GDM1 (cell line): ENCODE measurements at places on chromosomes 5 and 9.

GRCh38 chr9:126158588-126159429 lies 167.8 kb upstream of the MVB12B start:
- DNase-seq, result no peak

DNA sequence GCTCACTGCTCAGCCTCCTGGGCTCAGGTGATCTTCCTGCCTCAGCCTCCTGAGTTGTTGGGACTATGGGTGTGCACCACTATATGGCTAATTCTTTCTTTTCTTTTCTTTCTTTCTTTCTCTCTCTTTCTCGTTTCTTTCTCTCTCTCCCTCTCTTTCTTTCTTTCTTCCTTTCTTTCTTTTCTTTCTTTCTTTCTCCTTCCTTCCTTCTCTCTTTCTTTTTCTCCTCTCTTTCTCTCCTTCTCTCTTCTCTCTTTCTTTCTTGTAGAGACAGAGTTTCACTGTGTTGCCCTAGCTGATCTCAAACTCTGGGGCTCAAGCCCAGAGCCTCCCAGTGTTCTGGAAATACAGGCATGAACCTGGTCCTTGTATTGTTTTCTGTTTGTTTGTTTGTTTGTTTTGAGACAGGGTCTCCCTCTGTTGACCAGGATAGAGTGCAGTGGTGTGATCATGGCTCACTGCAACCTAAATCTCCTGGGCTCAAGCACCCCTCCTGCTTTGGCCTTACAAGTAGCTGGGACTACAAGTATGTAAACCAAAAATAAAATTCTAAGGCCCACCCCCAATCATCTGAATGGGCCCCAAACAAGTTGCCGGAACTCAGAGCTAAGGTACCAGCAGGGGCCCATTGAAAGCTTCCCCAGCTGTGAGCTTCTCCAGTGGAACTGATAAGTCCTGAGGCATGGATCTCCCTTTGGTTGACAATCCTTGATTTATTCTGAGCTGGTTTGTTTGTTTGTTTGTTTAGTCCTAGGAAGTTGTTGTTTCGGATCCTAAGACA lies 11.9 kb upstream of the BTF3 start:
- no peak for DNase-seq

- no peak for DNase-seq
These were observed 8.8 kb upstream of the N4BP3 start for GRCh38 chr5:178104492-178104891.

DNA sequence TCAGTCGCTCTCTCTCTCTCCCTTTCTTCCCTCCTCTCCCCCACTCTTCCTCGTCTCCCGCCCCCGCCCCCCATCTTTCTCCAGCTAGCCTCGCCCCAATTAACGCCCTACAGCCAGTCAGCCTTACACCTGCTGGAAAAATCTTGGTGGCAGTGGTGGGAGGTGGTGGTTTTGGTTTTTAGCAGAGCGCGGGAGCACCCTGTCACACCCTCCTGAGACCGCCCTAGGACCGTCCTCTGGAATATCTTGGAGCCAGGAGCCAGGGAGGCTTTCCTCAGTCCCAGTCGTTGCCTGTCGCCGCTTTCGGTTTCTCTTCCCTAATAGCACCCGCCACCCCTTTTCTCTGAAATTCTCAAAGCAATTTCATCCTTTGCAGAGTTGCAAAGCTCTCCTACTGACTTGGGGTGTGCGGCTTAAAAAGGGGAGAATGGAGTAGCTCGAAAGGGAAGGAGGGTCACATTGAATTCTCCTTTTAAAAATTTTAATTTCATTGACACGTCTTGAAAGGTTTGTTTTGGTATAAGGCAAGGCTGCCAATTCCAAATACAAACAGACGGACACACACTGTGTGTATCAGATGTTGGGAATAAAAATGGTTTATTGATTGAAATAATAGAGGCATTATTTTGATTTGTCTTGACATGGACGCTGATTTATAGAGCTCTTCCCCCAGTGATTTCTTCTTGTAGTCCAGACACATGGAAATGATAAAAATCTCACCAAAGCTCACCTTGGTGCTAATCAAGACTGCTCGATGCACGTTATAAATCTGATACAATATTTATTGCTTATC lies 301.3 kb downstream of the PARP8 start:
- no peak for DNase-seq

GRCh38 chr9:21901546-21901945 lies 92.6 kb downstream of the CDKN2A start:
- no peak for DNase-seq

DNA sequence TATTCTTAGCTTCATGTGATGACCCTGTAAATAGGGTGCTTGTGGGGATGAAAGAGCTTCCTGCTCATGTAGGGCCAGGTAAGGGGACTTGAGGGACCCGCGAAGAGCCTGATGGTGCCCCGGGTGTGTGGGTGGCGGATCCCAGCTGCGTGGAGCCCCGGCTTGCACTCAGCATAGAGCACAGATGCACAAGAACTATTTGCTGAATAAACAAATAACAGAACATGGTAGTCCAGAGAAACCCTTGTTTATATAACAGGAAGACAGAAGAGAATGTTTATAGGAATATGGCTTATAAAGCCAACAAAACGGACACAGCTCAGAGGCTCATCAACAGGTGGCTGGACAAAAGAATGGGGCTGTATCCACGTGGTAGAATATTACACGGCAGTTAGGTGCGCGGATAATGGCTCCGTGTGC lies 106.9 kb upstream of the COL5A1 start:
- DNase-seq, result no peak

- no peak for DNase-seq
These were observed 69.7 kb downstream of the ZSWIM6 start for GRCh38 chr5:61401726-61402125.

DNA sequence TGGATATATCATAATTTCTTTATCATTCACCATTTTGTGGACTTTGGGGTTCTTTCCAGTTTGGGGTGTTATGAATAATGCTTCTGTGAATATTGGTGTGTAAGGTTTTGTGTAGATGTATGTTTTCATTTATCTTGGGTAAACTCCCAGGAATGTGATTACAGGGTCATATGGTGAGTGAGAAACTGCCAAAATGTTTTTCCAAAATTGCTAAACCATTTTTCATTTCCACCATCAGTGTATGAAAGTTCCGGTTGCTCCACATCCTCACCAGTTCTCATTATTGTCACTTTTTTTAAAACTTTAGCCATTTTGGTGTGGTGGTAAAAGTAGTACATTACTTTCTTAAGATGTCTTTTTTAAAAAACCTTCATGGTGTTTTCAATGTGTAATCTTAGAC lies 152.9 kb downstream of the NIPBL start:
- DNase-seq, result no peak

- no peak for DNase-seq
These were observed 129.5 kb upstream of the RAPGEF1 start for GRCh38 chr9:131869348-131869747.

- DNase-seq, result no peak
These were observed 42.8 kb downstream of the NRG2 start for GRCh38 chr5:140000332-140000731.

- DNase-seq, result no peak
These were observed 51.5 kb upstream of the RNU6ATAC start for GRCh38 chr9:134215699-134216448.

DNA sequence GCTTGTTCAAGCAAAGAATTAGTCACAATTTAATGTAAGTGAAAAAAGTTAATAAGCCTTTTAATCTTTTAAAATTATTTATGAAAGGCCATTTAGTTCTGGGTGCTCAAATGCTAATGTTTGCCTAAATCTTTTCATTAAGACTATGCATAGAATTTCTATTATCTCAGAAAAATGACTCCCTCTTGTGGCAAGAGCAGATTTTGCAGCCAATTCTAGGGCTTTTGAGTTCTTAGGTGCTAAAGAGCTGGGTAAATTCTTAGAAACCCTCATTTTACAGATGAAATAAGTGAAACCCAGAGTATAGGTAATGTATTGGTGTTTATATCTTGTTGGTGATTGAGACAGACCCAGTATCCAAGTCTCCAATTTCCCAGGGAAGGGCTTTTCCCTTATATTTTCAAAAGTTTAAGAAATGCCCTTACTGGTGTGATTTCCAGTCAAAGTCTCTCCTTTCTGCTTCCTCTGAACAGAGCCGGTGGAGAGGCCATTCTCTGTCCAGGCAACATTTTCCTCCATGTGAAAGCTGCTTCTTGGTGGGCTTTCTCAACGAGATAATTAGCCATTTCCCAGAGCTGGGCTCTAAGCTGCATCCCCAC lies 24.1 kb upstream of the PCSK5 start:
- DNase-seq, result no peak

GRCh38 chr5:113252066-113252465 lies 182.7 kb downstream of the TSSK1B start:
- no peak for DNase-seq

GRCh38 chr5:105905392-105905791 lies 1765.3 kb downstream of the EFNA5 start:
- no peak for DNase-seq

DNA sequence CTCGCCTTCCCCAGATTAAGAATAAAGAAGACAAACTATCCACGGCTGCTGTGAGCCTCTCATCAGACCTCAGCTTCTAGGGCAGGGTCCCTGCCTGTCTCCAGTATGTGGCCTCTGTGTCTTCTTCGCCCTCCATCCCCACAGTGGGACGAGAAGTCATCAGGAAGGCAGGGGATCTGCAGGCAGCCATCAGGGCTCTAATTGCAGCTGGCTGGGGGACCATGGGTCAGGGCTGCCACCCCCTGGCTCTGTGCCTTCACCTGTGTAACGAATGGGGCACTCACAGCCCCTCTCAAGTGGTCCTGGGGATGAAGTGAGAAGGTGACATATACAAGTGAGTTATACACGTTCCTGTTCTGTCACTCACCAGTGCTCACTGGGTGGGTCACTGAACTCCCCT lies 139.8 kb downstream of the KCNIP1 start:
- no peak for DNase-seq

DNA sequence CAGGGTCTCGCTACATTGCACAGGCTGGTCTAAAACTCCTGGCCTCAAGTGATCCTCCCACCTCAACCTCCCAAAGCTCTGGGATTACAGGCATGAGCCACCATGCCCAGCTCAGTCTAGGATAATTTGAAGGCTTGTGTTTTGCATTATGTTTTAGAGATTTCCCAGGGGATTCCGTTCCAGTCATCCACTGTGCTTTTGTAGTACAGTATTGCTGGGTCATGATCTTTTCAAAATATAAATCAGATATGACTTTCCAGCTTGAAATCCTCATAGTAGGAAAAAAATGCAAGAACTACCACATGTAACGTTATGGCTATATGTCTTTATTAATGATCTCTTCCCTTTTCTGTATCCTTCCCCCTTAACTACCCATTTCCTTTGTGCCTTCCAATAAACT lies 338.1 kb downstream of the PRELID2 start:
- no peak for DNase-seq

- DNase-seq, result no peak
These were observed 16.6 kb downstream of the ATOX1 start for GRCh38 chr5:151741678-151742423.

- no peak for DNase-seq
These were observed 18.4 kb downstream of the NUDT2 start for GRCh38 chr9:34347800-34348158.

DNA sequence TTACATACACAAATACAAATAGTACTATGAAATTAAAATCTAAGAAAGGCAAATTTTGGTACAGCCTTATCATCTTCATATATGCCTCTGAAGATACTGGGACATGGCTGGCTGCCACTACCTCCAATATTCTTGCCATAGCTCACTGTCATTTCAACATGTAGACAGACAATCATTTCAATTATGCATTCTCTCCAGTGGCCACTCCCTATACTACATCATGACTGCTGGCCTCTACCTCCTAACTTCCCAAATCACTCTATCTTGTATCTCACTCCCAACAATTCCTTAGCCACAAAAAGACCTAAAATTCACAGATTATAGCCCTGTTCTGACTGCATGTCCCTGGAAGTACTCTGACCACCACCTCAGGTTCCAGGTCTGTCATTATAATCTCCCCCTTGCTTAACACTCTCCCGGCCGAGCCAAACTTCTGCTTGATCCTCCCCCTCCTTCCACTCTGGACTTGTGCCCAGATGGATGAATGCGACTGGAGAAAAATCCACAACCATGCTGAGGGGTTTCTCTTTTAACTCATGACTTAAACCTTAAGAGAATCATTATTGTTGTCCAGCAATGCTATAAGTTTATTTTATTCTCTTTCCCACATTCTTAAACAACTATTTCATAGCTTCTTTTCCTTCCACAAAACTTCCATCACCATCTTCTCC lies 225.3 kb upstream of the TLE4 start:
- DNase-seq, result no peak

DNA sequence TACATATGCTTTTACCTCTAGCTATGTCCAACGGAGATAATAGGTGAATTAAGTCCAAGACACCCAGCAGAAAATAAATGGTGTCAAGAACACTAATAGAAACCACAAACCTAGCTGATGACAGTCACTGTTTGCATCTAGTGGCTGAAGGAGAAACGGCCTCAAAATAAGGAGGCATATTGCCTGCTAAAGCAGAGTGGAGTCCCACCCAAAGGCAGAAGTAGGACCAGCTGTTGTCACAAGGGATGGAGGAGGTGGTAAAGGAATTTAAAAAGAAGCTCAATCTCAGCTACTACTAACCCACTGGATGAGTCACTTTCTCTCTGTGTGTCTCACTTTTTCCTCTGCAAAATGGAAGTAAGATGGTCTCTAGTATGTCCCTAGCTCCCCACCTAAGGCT lies 224.3 kb downstream of the GRIA1 start:
- DNase-seq, result no peak

DNA sequence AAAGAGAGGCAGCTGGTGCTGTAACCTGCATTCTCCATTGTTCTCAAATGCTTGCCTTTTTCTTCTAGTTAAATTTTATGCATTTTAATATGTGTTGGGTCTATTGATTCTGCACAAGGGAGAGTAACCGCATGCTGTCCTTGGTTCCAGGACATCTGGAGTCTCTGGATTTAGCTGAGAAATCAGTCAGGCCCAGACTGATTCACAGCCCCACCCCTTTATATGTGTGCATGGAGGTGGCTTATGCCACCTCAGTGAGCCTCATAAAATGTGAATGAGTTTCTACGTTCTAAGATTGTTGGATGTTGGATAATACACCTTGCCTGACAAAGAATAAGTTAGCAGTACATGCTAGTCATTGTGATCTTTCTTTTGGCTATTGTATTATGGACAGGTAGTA lies 110.1 kb upstream of the PANK3 start:
- DNase-seq, result no peak
